ENCODE measurements at places on chromosomes 2 and 18.
A peak's percentile ranks its signal among the peaks of the same experiment; 100 is the strongest.

- DNase-seq = no peak
Observed at GRCh38 chr2:46416739-46417403, 62.5 kb upstream of the TMEM247 start.

GRCh38 chr2:207128867-207129266, 36.9 kb downstream of the KLF7 start:
- DNase-seq = no peak

DNA sequence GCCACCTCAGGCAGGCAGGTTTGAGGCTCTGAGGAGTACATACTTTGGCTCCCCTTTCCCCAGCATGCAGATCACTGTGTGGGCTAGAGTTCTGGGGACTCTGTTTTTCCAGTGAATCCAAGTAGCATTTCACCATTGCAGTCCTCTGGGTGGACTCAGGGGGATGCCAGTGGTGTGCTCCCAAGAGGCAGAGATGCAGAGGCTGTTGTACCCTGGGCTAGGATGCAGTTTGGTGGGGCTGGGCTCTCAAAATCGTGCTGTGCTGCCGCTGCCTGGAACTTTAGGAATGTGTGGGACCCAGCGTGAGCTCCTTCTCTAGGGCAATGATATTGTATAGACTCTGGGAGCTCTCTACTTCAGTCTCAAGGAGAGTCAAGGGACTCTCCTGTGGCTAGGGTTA, 104.9 kb downstream of the MYO3B start:
- no peak for DNase-seq

DNA sequence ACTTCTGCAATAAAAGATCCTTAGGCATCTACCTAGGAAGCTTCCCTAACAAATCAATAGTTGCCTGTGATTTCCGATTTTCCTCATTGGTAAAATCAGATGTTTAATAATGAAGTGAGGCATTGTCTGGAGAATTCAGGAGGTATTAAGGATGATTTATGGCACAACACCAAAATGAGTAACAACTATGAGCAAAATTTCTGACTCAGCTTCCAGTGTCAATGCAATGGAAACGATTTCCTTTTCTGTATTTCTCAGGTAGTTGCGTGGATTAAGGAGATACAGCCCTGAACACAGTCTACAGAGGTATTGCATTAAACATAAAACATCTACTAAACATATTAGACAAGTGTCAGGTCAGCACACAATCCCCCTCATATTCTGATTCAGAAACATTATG, 99.5 kb downstream of the EPB41L3 start:
- no peak for DNase-seq

DNA sequence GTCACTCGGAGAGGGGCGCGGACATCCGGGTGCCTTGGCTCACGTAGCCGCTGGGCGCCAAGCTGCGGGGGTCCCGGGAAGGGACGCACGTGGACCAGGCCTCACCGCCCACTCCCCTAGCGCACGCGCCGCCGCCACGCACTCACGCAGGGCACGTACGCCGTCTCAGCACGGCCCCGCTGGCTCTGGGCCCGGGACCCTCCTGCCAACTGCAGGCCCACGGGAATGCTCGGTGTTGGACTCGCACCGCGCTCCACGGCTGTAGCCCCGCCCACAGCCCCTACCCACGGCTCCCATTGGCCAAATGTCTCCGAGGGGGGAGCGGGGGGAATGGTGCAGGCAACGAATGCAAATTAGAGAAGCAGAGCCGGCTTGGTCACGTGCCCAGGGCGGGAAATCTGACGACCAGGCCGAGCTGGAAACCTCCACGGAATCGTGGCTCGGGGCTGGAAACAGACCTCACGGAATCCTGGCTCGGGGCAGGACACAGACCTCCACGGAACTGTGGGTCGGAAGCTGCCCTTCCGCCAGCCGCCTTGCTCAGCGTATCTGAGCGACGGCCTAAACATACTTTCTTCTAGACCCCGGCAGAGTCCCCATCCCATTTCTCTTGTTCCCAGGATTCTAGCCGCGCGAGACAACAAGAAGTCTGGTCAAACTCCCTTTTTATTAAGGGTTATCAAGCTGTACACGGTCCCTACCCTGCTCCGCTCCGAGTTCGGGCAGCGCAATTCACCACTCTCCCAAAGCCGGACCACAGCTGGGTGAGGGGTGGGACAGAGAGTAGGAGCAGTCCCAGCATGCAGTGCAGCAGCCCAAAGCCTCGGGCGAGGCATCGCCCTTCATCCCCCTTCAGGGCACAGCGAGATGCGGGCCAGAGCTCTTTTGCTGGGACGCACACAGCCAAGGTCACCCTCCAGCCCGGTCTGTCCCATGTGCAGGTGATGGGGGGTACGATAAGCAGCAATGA, at the start of gene ABCB6:
Gene ABCB6 (minus strand): TSS at position 227 of the 970 bp plus-strand sequence. CDS start 285 bp downstream, outside the sequence.
- DNase-seq = peak; percentile 56
